ENCODE measurements at places on chromosomes 5 and 9.

- peak; percentile 29 for DNase-seq
Observed at GRCh38 chr9:21668516-21668915, 133.9 kb upstream of the MTAP start.

DNA sequence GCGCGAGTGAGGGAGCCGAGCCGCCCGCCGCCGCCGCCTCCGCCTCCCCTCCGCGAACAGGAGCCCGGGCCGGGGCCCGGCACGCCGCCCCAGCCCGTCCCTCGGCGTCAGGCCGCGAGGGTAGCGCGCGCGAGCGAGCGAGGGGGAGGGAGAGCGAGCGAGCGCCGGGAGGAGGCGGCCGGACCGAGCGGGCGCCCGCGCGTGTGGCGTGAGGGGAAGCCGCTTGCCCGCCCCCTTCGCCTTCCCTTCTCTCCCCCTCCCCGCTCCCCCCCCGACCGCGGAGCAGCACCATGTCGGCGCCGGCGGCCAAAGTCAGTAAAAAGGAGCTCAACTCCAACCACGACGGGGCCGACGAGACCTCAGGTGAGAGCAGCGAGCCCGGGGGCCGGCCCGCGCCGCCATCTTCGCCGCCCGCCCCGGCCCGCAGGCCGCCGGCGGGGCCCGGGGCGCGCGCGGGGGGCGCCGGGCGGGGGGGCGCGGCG is 312 bp downstream of the SET start:
- no peak for DNase-seq

DNA sequence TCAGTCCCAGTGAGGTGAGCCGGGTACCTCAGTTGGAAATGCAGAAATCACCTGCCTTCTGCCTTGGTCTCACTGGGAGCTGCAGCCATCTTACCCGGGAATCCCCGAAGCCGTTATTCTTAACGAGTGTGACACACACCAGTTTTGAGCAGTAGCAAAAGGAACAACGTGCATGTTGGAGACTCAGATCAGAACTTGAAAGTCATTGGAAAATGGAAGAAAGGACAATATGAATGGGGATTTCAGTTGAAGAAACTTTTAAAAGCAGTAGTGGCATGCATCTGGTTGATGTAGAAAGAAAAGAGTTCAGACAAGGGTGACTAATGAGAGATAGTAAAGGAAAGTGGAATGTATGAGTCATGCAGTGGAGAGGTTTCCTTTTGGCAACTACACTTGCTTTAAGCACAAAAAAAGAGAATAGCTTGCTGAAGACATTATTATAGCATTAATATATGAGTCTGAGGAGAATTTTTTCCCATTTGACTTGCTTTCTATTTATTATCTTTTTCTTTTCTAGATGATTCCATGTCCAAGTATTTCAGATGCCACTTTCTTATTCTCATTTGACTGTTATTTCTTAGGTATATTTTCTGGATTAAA is 44.4 kb upstream of the ANKDD1B start:
- DNase-seq = peak; percentile 26

DNA sequence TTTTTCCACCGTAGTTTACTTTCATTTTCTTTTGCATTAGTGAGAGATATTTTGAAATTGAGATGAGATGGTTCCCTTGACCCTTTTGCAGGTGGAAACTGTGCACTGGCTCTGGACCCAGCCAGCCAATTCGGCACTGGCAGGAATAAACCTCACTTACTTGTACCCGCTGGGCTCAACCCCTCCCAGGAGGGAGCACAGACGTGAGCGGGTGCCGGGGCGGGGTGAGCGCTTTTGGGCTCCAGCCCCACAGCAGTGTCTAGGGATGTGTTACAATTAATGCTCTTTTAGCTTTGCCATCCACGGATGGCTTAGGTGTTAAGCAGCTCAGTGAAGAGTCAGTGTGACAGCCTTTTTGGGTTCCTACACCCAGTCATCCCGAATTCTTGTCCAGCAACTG is 766.1 kb upstream of the CHD1 start:
- no peak for DNase-seq

GRCh38 chr5:173733831-173734501 is 117.5 kb upstream of the BOD1 start:
- DNase-seq = no peak

GRCh38 chr9:96026655-96027213 is 151.2 kb downstream of the ERCC6L2 start:
- no peak for DNase-seq

- no peak for DNase-seq
Observed at GRCh38 chr9:105313238-105313637, 68.8 kb downstream of the SLC44A1 start.

GRCh38 chr9:122325124-122325523 is 45.7 kb upstream of the PTGS1 start:
- DNase-seq = no peak

- no peak for DNase-seq
Observed at GRCh38 chr5:142842994-142843905, 73.1 kb downstream of the ARHGAP26 start.

DNA sequence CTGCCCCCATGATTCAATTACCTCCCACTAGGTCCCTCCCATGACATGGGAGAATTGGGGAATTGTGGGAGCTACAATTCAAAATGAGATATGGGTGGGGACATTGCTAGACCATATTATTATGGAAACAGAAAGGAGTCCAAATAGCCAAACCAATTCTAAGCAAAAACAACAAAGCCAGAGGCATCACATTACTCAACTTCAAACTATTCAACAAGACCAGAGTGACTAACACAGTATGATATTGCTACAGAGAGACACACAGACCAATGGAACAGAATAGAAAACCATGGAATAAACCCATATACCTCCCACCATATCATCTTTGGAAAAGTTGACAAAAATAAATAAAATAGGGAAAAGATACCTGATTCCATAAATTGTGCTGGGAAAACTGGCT is 710.5 kb upstream of the CDH9 start:
- DNase-seq = no peak

GRCh38 chr9:84903963-84904362 is 234.4 kb downstream of the NTRK2 start:
- no peak for DNase-seq

- peak; percentile 31 for DNase-seq
Observed at GRCh38 chr9:4228606-4229005, 71.3 kb downstream of the GLIS3 start.

DNA sequence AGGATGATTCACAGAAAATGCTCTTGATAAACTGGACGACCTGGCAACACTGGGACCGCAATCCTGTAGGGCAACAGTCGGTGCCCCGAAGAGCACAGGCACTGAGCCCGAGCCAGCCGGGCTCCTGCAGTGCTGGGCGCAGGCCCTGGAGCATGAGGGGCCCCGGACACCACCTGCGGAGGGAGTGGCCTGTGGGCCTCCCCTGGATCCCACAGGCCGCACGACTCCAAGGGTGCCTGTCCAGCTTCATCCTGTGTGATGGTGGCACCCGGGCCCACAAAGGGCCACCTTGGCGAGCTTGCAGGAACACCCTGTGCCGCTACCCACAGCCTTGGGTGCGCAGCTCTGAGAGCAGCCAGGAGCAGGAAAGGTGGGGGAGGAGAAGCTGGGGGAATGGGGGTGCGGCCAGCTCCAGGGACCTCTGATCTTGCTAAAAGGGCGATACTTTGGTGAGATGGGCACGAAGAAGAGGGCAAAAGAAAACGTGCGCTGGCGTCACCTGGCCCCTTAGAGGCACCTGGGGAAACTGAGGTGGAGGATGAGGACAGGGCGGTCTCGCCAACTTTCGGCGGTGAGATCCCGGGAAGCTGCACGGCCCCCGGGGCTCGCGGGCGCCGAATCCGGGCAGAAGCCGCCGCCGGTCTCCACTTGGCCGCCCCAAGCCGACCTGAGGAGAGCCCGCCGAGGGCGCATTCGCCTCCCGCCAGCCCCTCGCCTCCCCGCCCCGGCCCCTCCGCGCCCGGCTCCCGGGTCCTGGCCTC is 722 bp downstream of the TBC1D9B start:
- DNase-seq = no peak

GRCh38 chr9:105608721-105609598 is 51.0 kb downstream of the FKTN start:
- peak; percentile 59 for DNase-seq

DNA sequence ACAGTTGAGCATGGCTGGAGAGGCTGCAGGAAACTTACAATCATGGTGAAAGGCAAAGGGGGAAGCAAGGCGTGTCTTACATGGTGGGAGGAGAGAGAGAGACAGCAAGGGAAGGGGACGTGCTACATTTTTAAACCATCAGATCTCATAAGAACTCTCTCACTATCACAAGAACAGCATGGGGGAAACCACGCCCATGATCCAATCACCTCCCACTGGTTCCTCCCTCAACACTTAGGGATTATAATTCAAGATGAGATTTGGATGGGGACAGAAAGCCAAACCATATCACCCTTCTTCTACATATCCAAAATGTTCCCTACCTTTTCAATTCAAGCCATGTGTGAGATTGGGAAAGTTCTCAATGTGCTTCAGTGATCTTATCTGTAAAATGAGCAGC is 22.9 kb upstream of the GLRX start:
- no peak for DNase-seq

DNA sequence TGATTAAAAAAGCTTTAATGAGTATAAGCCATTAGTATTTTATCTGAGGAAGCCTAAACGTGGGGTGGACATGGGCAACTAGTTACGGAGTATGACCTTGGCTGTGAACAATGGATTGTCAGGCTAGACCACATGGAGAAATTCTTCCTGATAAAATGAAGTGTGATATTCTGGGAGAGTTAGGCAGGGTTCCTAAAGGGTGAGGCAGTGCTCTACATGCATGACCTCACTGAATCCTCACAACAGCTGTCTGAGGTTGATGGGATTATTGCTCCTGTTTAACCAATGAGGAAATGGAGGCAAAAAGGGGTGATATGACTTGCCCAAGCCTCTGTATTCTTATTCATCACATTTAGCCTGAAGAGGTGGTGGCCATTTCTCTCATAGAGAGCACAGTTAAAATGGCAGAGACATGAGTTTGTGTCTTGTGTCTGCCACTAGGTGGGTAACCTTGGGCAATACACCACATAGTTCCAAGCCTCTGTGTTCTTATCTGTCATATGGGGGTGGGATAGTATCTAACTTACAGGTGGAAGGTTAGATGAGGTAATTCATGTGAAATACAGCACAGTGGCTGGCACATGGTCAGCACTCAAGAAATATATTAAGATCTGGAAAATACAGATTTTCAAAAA is 96.1 kb upstream of the NR3C1 start:
- DNase-seq = no peak

DNA sequence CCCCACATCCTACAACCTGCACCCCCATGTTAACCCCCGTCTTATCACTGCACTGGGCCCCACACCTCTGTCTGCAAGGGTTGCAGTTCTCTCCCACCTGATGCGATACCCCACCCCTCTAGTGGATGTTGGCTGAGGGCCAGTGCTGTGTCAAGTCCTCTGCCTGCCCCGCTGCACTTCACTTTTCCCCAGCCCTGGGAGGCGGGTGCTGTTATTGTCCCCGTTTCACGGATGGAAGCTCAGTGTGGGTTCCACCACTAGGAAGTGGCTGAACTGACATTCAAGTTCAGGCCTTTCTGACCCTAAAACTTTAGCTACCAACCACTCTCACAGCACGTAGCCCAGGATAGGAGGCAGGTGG is 3.5 kb downstream of the SNCB start:
- DNase-seq = no peak

GRCh38 chr5:173317852-173318251 is 10.4 kb downstream of the STC2 start:
- DNase-seq = no peak

DNA sequence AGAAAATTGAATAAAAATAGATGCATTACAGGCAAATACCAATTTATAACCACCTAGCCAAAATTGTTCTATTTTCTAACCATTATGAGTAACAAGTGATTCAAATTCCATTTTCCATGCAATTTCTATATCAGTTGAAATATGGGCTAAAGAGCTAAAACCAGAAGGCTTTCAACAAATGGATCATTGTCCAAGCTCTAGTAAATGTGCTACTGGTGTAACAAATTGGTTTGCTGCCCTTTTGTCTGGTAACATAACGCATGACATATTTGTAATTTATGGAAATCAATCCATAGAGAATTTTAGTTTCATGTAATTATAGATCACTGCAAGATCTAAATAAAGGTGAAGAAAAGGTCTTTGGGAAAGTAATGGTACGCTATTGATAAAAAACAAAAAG is 708.0 kb upstream of the GRAMD2B start:
- DNase-seq = no peak

- no peak for DNase-seq
Observed at GRCh38 chr5:68292316-68292715, 76.8 kb downstream of the PIK3R1 start.

- no peak for DNase-seq
Observed at GRCh38 chr9:21976334-21976875, 17.8 kb downstream of the CDKN2A start.

DNA sequence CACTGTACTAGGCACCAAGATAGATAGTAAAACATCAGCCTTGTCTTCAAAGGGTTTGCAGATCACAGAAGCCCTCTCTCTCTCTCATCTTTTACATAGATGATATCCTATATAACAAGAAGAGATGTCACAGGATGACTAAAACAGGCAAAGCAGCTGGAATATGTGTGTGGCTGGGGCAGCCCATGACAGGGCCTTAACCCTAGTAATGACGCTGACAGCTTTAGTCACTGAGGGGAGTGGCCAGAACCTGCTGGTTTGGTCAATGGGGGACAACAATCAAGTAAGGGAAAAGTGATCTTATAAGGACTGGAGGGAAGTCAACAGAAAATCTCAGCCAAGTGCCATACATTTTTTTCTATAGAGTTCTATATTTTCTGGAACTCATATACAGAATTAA is 41.9 kb upstream of the RIC1 start:
- DNase-seq = no peak

- DNase-seq = no peak
Observed at GRCh38 chr9:104091116-104091515, 3.0 kb upstream of the SMC2 start.

- no peak for DNase-seq
Observed at GRCh38 chr9:98118640-98119601, at the start of gene TRIM14. Gene TRIM14 (minus strand): TSS chr9:98119222. CDS start chr9:98119188, 34 bp downstream.

DNA sequence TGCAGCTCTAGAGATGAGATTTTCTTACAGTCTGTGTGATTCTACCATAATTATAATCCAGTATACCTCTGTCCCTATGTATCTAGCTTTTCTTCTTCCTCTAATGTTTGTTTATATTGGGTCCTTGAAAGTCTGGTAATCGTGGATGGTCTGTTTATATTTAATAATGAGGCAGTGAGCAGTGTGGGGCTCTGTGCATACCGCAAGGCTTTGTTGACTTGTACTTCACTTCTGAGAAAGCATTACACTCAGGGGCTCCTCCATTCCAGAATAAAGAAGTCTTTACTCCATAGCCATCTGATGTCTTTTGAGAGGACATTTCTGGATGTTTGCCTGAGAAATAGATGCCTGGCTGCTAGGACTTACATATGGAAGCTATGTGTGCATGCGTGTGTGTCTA is 4.5 kb upstream of the MPDZ start:
- no peak for DNase-seq

- no peak for DNase-seq
Observed at GRCh38 chr5:144465441-144465840, 294.8 kb downstream of the KCTD16 start.

DNA sequence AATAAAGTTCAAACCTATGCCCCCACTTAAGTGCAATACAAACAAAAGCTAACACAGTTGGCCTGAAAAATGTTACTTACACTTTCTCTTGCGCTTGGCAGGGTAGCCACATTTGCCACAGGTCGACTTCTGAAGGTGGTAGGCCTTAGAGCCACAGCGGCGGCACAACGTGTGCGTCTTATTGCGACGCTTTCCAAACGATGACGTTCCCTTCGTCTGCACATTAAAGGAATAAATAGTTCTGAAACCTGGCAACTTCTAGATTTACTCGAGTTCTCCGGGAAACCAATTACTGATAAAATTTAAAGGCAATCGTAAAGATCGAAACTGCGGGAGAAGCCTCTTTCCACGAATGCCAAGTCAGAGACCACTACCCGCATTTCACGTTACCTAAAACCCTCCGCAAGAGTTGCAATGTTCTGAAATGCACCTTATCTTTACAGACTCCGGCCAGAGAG is 602 bp downstream of the RPL37 start:
- DNase-seq = no peak
